Caco-2 (cell line): ENCODE measurements at places on chromosomes 2 and 18. TPM values are rescaled to one million over a fixed set of nuclear protein-coding genes. Genes with fewer than 3 reads are reported as not detected.

- no peak for DNase-seq
These were observed 52.0 kb upstream of the RTN4 start for GRCh38 chr2:55102056-55102812.

DNA sequence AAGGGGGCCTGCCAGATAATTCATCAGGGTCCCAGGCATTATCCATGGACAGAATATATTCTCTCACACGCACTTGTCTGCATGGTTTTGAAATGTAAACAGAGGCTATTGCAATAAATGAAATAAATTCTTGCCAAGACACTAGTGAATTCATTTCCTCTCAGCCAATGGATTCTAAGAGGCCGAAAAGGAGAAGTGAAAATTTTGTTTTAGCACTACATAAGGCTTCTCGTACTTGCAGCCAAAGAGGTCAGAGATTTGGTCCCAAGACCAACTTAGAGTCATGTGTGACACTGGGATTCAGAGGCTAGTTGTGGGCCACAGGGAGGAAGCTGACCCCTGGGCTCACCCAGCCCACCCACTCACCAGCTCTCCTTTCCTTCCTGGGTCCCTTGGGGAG, 184.1 kb upstream of the GLI2 start:
- no peak for DNase-seq

OTOF gene
- 0.09 TPM in 2 replicates for total RNA-seq

GRCh38 chr18:56873441-56874140, 222.4 kb downstream of the WDR7 start:
- no peak for DNase-seq

ELAC1 gene
- total RNA-seq, result 4.8 and 5.3 TPM in 2 replicates
